ENCODE measurements at places on chromosomes 7 and 10.

GRCh38 chr7:83466956-83467355 is 182.0 kb downstream of the SEMA3E start:
- no peak for DNase-seq

DNA sequence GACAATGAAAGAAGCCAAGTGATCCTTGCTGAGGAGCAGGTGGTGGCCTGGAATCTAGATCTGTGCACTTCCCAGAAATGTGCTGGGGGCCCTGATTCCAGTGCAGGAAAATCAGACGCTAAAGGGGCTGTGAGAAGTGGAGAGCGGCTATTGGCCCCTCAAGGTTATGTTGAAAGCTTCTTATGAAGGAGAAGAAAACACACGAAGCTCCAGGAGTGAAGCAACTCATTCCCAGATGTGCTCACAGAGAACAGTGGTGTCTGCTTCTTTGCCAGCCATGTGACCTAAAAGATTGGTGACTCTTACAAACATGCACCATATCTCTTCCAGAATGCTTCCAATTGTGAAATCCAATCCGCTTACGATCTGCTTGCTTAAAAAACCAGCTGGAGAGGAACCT is 679.3 kb upstream of the IGFBP3 start:
- no peak for DNase-seq

- DNase-seq, result no peak
These were observed 443.9 kb downstream of the TCERG1L start for GRCh38 chr10:130867446-130868194.

DNA sequence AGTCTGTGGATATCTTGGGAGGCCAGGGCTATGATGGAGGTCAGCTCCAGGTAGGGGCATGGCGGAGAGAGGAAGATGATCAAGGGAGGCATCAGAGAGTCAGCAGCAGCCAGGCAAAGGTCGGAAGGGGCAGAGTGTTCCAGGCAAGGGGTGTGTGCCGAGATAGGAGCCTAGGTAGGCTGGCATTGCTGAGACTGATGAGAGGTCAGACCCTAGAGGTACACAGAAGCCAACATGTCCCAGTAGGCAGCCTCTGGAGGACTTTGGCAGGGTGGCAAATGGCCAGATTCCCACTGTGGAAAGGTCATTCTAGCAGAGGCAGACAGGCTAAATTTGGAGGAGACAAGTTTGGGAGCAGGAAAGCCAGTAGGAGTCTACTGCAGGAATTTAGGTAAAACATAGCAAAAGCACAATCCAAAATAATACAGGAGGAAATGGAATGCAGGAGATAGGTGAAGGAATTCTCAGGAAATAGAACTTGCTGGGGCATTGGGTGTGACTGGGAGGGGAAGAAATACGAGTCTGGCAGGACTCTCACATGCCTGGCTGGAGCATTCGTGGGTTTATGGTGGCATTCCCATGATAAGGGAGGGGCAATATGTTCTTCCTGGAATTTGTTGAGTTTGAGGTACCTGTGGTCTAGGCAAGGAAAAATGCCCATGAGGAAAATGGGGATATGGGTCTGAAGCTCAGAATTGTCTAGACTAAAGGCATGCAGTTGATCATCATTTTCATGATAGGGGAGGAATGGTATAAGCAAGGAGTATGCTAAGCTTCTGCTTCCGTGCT is 25.7 kb downstream of the TMEM176A start:
- DNase-seq, result no peak

GRCh38 chr7:116271963-116272886 is 61.9 kb downstream of the TES start:
- no peak for DNase-seq

DNA sequence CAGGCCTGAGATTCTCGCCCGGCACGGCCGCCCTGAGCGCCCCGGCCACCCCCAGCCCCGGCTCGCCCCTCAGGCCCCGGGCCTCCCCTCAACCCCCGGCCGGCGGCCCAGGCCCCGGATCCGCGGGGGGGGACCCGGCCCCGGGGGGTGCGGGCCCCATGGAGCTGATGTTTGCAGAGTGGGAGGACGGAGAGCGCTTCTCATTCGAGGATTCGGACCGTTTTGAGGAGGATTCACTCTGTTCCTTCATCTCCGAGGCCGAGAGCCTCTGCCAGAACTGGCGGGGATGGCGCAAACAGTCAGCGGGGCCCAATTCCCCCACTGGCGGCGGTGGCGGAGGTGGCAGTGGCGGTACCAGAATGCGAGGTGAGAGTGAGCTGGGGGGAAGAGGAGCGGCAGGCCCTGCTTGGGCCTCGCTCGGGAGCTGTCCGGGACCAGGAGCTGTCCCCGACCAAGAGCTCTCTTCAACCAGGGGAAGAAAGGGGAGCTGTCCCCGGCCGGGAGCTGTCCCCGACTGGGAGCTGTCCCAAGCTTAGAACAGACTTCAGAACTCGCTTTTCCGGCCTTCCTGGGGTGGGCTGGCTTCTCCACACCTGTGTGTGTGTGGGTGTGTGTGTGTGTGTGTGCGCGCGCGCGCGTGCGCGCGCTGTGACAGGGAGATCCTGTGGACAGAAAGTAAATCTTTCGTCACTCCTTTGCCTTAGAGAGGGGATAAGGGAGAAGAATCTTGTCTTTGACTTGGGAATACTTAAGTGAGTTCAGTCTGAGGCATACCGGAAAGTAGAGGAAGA is 510 bp downstream of the ZSWIM8 start:
- peak; percentile 49 for DNase-seq

GRCh38 chr7:55065079-55065478 is 46.3 kb downstream of the EGFR start:
- no peak for DNase-seq

DNA sequence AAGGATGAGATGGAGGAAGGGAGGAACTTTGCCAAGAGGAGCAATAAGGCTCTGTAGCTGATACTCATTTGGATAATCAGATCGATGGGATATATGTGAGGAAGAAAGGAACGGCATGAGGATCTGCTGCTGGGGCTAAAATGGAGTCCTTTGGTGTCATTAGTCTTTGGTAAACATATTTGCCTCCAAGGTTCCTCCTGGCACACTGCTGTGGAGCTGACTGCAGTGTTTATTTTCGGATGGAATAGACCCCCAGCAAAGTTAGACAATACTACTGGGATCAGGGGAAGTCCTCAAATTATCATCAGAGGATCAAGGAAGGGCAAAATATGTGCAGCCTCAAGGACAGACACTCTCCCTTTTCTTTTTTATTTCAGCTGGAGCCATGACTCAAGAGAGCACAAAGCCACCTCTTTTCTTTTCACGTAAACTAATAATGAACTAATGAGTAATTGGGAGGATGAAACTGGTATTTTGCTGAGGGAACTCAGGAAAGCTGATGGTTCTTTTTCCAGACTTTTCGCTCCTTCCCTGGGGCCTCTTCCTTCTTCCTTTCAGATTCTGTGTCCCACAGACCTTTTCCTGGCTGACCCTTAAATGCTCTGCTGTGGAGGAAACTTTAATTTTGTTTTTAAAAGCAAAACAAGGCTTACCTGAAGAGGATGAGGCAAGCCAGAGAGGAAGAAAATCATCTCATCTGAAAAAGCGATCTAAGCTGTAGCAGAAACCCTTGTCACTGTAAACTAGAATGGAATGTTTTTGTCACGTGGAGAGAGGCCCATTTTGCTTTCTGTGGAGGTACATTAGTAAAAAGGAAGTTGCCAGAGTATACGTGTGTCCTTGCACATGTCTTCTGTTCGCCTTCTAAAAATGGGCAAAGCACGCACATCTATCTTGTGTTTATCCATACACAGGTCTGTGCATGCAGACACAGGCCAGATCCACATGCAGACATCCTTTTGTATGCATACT is 33.3 kb downstream of the LRMDA start:
- DNase-seq, result no peak

DNA sequence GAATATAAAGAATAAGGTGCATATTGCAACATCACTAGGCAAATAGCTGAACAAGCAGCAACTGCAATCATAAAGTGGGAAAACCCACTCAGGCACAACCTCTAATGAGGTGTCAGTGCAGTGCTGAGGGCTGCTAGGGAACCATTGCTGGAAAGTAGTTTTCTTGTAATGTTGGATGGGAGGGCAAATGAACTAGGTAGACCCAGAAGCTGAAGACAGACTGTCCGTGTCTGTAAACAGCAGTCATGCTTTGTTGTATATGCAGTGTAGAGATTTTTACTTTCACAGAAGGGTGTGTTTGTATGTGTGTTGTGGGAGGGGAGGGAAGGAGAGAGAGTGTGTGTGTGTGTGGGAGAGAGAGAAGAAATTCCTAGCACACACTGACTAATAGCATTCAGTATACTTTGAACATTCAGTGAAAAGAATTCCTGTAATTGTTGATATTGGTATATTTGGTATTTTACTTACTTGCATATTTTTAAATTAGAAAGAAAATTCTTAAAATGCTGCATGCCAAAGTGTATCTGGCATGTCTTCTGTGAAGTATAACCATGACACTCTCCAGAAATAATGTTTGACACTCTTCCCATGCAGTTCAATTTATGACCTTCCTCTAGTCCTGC is 28.8 kb downstream of the ITGB8 start:
- DNase-seq, result no peak

All from activated naive CD4-positive, alpha-beta T cell treated with Interleukin-2 at 50 U/mL for 16 hours (primary cell).